ENCODE measurements at places on chromosomes 3 and 15. TPM values are rescaled to one million over a fixed set of nuclear protein-coding genes. Genes with fewer than 3 reads are reported as not detected.

The UPK1B gene
- not detected for total RNA-seq

The GOLGA8J gene
- total RNA-seq, result not detected

The SERINC4 gene
- 1.9 TPM for total RNA-seq

The SPRED1 gene
- 21.1 TPM for total RNA-seq

The PLA2G4D gene
- total RNA-seq, result not detected

The CPNE9 gene
- not detected for total RNA-seq

DNA sequence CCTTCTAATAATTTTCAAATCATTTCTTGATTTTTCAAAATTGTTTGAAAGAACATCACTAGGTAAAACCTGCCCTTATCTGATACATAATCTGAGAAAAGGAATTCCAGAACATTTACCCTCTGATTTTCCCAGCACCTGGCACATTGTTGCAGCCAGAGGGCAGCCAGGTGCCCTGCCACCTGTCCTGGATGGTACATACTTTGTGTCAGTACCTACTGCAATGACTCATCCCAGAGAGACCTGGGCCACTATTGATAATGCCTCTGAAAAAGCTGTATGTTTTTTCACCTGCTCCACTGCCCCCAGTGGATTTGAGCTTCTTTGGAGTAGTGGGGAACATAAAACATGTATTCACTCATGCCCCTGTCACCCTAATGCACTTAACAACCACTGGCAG is 648.9 kb upstream of the GBE1 start:
- no peak for DNase-seq

The HDC gene
- not detected for total RNA-seq

The TERC gene
- total RNA-seq, result 15.9 TPM

The AP2M1 gene
- 168 TPM for total RNA-seq

- no peak for DNase-seq
Measured at GRCh38 chr15:75704263-75704615, 8.4 kb downstream of the CSPG4 start.

The WHAMM gene
- total RNA-seq, result 13.7 TPM

- peak; percentile 55 for DNase-seq
Measured at GRCh38 chr15:52559022-52559421, 9.8 kb downstream of the ARPP19 start.

The RPP14 gene
- 20.3 TPM for total RNA-seq

The LRRIQ4 gene
- total RNA-seq, result 0.39 TPM

GRCh38 chr15:100353449-100353848 is 11.7 kb upstream of the ADAMTS17 start:
- DNase-seq, result no peak

DNA sequence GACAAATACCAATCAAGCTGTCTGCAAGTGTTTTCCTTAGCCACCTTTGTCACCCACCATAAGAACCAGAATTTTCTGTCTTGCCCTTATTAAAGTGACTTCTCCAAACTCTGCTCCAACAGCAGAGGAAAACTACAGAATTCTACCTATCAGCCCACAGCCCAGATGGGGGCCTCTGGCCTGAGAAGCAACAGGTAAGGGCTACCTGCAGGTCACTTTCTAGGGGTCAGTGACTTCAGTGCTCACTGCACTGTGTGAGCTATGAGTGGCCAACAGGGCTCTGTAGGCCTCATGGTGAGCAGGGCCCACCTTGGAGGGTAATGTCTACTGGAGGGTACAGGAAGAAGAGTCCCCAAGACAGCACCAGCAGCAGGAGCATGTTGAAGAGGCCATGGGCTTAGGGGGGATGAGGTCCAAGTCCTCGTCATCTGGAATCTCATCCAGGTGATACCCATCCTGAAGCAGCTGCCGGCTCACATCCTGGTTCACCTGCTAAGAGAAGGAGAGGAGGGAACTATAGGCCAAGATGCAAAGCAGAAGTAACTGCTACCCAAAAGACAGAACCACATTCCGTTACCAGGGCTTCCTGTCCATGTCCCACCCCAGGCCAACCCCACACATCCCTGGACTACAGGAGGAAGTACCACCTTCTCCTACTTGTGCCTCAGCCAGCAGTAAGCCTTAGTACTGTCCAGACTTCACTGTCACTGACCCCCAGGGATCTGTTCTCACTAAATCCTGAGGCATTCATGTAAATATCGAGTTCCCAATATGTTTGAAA is 4.2 kb downstream of the FAM219B start:
- DNase-seq, result no peak

Data from OCI-LY7 (cell line).